ENCODE measurements at places on chromosomes 2 and 18.

- peaks cover 5% of the 10 kb centered on the region for H3K4me1 ChIP-seq
- no peak overlapping the region for H3K27ac ChIP-seq
- H3K27me3 ChIP-seq = no peaks in the 10 kb centered on the region
- no peak for DNase-seq
- no peaks in the 10 kb centered on the region for H3K36me3 ChIP-seq
Measured at GRCh38 chr2:37529830-37530415, 141.5 kb downstream of the CDC42EP3 start.

GRCh38 chr2:95578539-95578938 lies 13.3 kb upstream of the TRIM43 start:
- H3K27ac ChIP-seq = no peak overlapping the region
- no peaks in the 10 kb centered on the region for H3K36me3 ChIP-seq
- DNase-seq = no peak

DNA sequence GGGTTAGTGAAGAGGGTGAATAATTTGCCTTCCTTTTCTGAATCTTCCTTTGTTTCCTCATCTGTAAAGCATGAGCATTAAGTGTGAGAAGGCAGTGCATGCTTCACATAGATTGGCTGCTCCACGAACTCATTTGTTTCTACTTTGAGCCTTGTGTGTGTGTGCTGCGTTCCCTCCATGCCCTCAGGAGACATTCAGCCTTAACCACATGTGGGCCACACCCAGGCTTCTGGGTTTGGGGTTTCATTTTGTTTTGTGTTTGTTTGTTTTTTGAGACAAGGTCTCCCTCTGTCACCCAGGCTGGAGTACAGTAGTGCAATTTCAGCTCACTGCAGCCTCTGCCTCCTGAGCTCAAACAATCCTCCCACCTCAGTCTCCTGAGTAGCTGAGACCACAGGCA lies 843.3 kb downstream of the GALR1 start:
- H3K4me1 ChIP-seq = no peaks in the 10 kb centered on the region
- H3K27ac ChIP-seq = no peak overlapping the region
- no peak for DNase-seq
- no peak overlapping the region for H3K4me3 ChIP-seq
- no peaks in the 10 kb centered on the region for H3K27me3 ChIP-seq

DNA sequence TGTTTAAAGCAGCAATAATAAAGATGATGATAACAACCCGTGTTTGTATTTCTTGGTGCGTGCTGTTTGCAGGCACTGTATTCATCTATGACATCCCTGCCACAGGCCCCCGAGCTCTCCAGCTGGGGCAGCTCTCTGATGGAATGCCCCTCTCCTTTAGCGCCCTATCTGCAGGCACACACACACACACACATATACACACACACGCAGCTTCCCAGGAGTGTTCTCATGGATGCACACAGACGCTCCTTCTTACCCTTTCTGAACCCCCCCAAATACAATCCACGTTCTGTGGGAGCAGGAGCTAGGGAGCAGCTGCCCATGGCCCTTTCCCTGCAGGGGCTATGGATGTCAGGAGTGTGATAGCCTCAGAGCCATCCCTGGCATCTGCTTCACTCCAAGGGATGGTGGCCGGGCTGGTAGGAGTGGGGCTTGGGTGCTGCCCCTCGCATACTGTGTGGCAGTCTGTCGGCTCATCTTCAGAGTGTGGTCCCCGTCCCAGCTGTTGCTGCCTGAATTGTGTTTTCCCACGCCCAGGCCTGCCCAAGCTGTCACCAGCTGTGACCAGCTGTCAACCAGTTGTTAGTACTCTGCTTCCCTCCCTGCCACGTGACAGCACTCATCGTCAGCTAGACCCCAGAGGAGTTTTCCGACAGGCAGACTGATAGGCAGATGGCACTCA lies 50.8 kb upstream of the MYCN start:
- H3K36me3 ChIP-seq = no peaks in the 10 kb centered on the region
- H3K27ac ChIP-seq = no peak overlapping the region
- H3K27me3 ChIP-seq = peaks cover 5% of the 10 kb centered on the region
- H3K4me3 ChIP-seq = no peak overlapping the region
- no peaks in the 10 kb centered on the region for H3K4me1 ChIP-seq

- H3K4me1 ChIP-seq = peaks cover 16% of the 10 kb centered on the region
- DNase-seq = no peak
- H3K27me3 ChIP-seq = no peaks in the 10 kb centered on the region
- no peak overlapping the region for H3K27ac ChIP-seq
- no peak overlapping the region for H3K4me3 ChIP-seq
Measured at GRCh38 chr2:86176597-86176996, 18.7 kb downstream of the IMMT start.

- no peak overlapping the region for H3K27ac ChIP-seq
- H3K4me3 ChIP-seq = no peak overlapping the region
- DNase-seq = no peak
- peaks cover 2% of the 10 kb centered on the region for H3K27me3 ChIP-seq
- no peaks in the 10 kb centered on the region for H3K36me3 ChIP-seq
- peaks cover 3% of the 10 kb centered on the region for H3K4me1 ChIP-seq
Measured at GRCh38 chr2:167862296-167862695, 385.1 kb downstream of the STK39 start.

GRCh38 chr2:15363142-15363541 lies 198.0 kb downstream of the NBAS start:
- no peak overlapping the region for H3K4me3 ChIP-seq
- H3K27ac ChIP-seq = no peak overlapping the region
- H3K36me3 ChIP-seq = peaks cover 29% of the 10 kb centered on the region
- no peaks in the 10 kb centered on the region for H3K27me3 ChIP-seq
- no peaks in the 10 kb centered on the region for H3K4me1 ChIP-seq

DNA sequence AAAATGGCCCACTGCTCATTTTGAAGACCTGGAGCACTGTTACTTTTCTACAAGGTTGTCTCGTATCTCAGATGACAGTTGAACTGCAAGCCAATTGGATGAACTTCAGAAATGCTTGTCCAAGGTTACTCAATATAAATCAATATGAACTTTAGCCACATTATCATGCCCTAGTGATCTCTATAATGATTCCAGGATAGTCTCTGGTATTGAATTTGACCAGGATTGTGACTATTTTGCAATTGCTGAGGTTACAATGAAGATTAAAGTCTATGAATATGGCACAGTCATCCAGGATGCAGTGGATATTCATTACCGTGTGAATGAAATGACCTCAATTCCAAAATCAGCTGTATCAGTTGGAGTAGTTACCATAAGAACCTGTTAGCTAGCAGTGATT lies 196.0 kb upstream of the RAB12 start:
- DNase-seq = no peak
- H3K4me1 ChIP-seq = no peaks in the 10 kb centered on the region
- no peaks in the 10 kb centered on the region for H3K36me3 ChIP-seq

- H3K27ac ChIP-seq = no peak overlapping the region
- no peak for DNase-seq
- no peak overlapping the region for H3K4me3 ChIP-seq
- no peaks in the 10 kb centered on the region for H3K4me1 ChIP-seq
- H3K27me3 ChIP-seq = no peaks in the 10 kb centered on the region
Measured at GRCh38 chr2:204850581-204850980, 305.3 kb downstream of the PARD3B start.

DNA sequence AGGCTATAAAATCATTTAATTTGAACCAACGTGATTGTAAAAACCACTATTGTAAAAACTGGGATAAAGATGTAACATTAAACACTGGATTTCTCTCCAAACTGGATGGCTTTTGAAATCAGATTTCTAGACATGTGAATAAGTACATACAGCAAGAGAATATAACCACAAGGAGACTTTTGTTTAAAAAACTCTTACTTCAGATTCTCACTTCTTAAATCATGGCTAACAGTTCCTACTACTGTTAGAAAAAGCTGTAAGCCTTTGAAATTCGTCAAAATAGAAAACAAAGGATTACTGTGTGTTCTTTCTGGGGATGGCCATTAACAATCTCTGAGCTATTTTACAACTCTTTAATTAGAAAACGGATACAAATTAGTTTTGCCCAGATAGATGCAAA lies 39.4 kb upstream of the SH3BP4 start:
- H3K4me3 ChIP-seq = no peak overlapping the region
- no peaks in the 10 kb centered on the region for H3K4me1 ChIP-seq
- no peaks in the 10 kb centered on the region for H3K36me3 ChIP-seq
- DNase-seq = no peak

GRCh38 chr2:54054271-54054670 lies 61.1 kb upstream of the ACYP2 start:
- no peak for DNase-seq
- H3K4me1 ChIP-seq = peaks cover 13% of the 10 kb centered on the region
- H3K27me3 ChIP-seq = no peaks in the 10 kb centered on the region

- H3K36me3 ChIP-seq = no peaks in the 10 kb centered on the region
- H3K4me3 ChIP-seq = no peak overlapping the region
- no peaks in the 10 kb centered on the region for H3K27me3 ChIP-seq
Measured at GRCh38 chr2:13284688-13285087, 568.0 kb downstream of the TRIB2 start.

- no peaks in the 10 kb centered on the region for H3K4me1 ChIP-seq
- H3K36me3 ChIP-seq = no peaks in the 10 kb centered on the region
- no peak for DNase-seq
- H3K4me3 ChIP-seq = no peak overlapping the region
- H3K27ac ChIP-seq = no peak overlapping the region
- H3K27me3 ChIP-seq = no peaks in the 10 kb centered on the region
Measured at GRCh38 chr2:180715044-180715443, 265.4 kb upstream of the UBE2E3 start.

GRCh38 chr2:74872389-74872836 lies 38.5 kb downstream of the HK2 start:
- no peaks in the 10 kb centered on the region for H3K27me3 ChIP-seq
- H3K36me3 ChIP-seq = peaks cover 13% of the 10 kb centered on the region
- DNase-seq = no peak
- H3K27ac ChIP-seq = no peak overlapping the region
- no peaks in the 10 kb centered on the region for H3K4me1 ChIP-seq

DNA sequence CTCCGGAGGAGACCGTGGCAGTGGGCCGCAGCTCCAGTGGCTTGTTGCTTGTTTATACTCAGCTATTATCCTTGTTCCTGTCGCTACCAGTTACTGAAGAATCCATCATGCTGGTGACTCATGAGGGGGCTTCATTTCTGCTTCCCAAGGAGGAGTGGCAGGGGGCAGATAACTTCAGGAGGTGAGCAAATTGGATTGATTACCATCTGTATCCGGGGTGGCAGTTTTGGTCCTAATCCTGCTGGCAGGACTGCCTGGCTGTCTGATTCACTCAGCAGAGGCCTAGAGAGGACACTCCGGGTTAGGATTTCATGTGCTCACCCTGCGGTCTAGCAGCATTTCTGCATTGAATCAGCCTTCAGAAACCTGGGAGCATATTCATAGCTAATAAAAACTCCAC lies 230.0 kb downstream of the ACTR3 start:
- H3K4me1 ChIP-seq = no peaks in the 10 kb centered on the region
- no peak overlapping the region for H3K27ac ChIP-seq
- no peak for DNase-seq
- no peaks in the 10 kb centered on the region for H3K36me3 ChIP-seq

GRCh38 chr2:65587779-65588178 lies 155.4 kb upstream of the SPRED2 start:
- DNase-seq = no peak
- H3K36me3 ChIP-seq = peaks cover 4% of the 10 kb centered on the region

DNA sequence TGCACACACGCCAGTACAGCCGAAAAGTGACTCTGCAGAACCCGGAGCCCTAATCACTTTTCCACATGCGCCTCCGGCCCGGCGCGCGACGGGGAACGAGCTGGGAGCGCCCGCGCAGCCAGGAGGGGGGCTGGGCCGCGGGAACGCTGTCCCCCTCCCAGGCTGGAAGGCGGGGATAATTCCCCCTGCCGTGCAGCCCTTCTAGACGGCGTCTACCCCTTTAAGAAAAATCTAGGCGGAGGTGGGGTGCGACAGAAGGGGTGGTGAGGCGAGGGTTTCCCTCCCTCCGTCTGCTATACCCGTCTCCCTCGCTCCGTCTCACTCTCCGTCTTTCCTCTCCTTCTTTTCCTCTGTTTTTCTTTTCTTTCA lies 2.4 kb downstream of the CYP26B1 start:
- peaks cover 28% of the 10 kb centered on the region for H3K4me1 ChIP-seq
- peaks cover 33% of the 10 kb centered on the region for H3K27me3 ChIP-seq
- H3K36me3 ChIP-seq = peaks cover 7% of the 10 kb centered on the region
- no peak overlapping the region for H3K27ac ChIP-seq
- H3K4me3 ChIP-seq = peak overlapping the region; percentile 78

DNA sequence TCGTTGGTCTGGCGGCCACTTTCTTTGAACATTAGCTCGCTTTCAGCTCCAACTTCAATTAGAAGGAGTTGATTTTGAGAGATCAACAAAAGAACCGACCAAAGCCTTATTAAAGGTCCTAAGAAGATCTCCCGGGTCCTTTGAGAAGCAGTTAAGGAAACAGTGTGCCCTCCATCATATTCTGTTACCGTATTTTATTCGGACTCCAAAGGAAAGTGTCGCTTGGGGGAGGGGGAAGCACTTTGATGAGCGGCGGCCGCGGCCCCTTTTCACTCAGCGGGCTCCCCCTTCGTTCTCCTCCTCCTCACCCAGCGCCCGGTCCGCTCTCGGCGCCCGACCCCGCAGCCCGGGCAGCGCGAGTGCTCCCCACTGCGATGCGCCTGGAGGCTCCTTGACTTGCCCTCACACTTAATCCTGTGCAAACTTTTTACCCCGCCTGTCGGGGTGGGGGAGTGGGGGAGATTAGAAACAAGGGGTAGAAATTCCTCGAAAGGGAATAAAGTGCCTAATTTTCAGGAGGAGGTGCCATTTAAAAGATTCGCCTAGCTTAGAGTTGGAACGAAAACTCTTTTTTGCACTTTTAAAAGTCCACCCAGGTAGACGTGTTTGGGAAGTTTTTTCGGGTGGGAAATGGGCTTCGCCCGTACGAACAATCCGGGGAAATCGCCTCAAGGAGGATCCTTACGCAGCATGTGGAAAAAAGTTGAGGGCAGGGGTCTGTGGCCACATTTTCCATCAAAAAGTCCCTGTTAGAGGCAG lies 1.2 kb upstream of the OTX1 start:
- peaks cover 32% of the 10 kb centered on the region for H3K4me1 ChIP-seq
- peak overlapping the region; percentile 91 for H3K4me3 ChIP-seq

- H3K36me3 ChIP-seq = peaks cover 20% of the 10 kb centered on the region
- no peak overlapping the region for H3K4me3 ChIP-seq
- no peak overlapping the region for H3K27ac ChIP-seq
- peaks cover 24% of the 10 kb centered on the region for H3K4me1 ChIP-seq
- H3K27me3 ChIP-seq = no peaks in the 10 kb centered on the region
Measured at GRCh38 chr2:229901819-229902218, 20.0 kb downstream of the TRIP12 start.

GRCh38 chr2:149070681-149071320 lies 32.3 kb downstream of the LYPD6B start:
- no peak overlapping the region for H3K4me3 ChIP-seq
- peaks cover 9% of the 10 kb centered on the region for H3K36me3 ChIP-seq
- peaks cover 6% of the 10 kb centered on the region for H3K27me3 ChIP-seq
- DNase-seq = no peak
- H3K27ac ChIP-seq = no peak overlapping the region

- H3K4me1 ChIP-seq = peaks cover 2% of the 10 kb centered on the region
- no peak overlapping the region for H3K27ac ChIP-seq
- H3K36me3 ChIP-seq = peaks cover 3% of the 10 kb centered on the region
- no peak for DNase-seq
Measured at GRCh38 chr2:241559323-241560161, 997 bp downstream of the BOK start.

Measured in memory B cell (primary cell).